GM12892 (cell line): ENCODE measurements at places on chromosomes 1 and 21.

DNA sequence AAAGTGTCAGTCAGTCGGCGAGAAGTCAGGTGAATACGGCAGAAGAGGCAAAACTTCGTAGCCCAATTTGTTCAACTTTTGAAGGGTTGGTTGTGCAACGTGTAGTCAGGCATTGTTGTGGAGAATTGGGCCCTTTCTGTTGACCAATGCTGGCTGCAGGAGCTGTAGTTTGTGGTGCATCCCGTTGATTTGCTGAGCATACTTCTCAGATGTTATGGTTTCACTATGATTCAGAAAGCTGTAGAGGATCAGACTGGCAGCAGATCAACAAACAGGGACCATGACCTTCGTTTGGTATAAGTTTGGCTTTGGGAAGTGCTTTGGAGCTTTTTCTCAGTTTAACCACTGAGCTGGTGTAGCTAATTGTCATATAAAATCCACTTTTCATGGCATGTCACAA lies 190.2 kb upstream of the ADAMTS5 start:
- no peak for DNase-seq

GRCh38 chr1:209527372-209527771 lies 56.1 kb upstream of the CAMK1G start:
- DNase-seq: no peak

- DNase-seq: no peak
Observed at GRCh38 chr1:6073480-6074053, 27.9 kb downstream of the KCNAB2 start.

DNA sequence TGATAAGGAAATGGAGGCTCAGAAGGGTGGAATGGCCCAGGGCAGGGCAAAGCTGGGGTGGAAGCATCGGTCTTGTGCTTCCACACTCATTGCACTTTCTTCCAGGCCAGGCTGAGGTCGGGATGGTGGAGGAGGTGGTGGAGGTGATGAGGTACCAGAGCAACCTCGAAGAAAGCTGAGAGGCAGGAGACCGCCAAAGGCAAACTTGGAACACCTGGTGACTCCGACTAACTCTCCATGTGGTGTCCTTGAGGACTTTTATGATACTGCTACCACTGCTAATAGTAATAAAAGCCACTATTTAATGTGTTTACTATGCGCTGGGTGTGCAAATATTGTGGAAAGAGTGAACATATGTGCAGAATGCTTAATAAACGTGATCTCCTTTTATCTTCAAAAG lies 16.9 kb upstream of the BTG2 start:
- DNase-seq: no peak

DNA sequence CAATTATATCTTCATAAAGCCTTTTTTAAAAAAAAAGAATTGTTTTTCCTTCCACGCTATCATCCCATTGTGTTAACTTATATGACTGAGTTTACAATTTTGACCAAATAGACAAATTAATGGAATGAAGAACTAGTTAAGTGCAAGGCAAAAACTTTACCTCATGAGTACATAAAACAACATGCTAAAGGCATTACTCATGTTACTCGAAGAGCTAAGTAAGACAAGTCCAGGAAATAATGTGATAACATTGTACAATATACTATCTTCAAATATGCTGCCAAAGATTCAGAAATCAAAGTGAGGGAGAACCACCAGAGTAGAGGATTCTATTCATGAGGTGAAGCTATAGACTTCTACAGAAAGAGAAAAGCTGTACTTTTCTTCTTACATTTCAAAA lies 24.2 kb upstream of the DYNLT5 start:
- DNase-seq: no peak

DNA sequence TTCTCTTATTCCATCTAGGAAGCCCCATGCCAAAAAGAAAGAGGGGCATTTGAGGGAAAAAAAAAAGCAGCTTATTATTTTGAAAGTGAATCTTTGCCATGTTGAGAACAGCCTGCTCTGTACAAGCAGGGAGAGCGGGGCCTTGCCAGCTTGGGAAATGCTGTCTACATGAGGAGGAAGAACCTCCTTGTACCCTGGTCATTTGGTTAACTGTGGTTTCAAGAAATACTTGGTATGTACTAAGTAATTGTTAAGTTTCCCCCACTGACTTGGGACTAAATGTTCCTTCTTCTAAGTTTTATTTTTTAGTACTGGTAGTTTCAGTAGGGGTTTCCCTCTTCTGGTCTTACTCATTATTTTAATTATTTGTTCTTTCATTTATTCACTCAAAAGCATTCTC lies 144.1 kb upstream of the HOOK1 start:
- no peak for DNase-seq

DNA sequence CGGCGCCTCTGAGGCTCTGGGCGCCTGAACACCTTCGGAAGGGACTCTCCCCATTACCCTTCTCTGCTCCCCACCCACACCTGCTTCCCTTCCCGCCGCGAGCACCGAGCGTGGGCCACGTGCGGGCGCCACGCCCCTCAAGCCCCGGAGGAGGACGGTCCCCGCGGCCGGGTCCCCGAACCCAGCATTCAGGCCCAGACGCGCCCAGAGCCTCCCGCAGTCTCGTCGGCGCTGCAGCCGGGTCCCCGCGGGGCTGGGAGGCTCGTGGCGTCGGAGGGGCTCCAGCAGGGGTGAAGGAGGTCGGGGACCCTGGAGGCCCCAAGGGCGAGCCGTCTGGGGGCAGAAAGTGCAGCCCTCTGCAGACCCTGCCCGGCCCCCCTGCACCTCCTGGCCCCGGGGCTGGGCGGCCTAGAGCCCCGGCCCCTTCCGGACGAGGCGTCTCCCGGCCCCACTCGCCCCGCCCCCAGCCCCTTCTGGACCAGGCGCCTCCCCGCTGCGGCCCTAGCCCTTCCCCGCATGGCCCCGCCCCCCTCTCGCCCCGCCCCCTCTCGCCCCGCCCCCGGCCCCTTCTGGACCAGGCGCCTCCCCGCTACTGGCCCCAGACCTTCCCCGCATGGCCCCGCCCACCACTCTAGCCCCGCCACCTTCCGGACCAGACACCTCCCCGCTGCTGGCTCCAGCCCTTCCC lies 378 bp upstream of the SMIM1 start:
- peak; percentile 100 for DNase-seq

DNA sequence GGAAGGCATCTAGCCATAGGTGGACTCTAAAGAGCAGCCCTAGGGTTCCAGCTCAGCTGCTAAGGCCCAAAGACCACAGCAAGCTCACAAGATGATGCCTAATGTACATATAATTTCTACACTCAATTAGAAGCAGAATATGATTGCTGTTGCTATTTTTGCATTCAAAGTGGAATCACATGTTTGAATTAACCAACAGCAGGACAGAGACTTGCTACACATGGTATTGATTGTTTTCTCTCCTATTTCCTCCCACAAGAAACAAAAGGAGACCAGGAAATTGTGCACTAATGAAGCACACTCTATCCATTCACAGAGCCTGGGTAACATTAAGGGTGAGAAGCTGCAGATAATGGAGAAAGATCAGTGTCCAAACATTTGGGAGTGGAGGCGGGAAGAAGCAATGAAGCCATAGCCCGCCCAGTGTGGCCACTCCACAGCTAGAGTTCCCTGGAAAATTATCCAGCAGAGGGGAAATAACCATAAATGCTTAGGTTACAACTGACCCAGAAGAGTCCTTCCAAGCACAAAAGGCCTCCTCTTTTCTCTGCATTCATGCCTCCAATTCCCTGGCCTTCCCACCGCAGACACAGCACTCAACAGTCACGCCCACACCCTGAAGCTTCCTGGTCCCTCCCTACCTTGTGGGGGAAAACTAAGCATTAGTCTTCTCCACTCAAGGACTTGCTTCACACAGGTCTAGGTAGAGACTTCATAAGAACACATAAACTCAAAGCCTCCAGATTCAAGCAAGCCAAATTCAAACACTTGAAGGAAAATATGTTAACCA lies 7.5 kb downstream of the CNN3 start:
- no peak for DNase-seq

GRCh38 chr1:16905110-16905867 lies 9.5 kb downstream of the RNU1-2 start:
- DNase-seq: peak; percentile 17

GRCh38 chr1:64755361-64755760 lies 10.5 kb downstream of the RAVER2 start:
- no peak for DNase-seq

DNA sequence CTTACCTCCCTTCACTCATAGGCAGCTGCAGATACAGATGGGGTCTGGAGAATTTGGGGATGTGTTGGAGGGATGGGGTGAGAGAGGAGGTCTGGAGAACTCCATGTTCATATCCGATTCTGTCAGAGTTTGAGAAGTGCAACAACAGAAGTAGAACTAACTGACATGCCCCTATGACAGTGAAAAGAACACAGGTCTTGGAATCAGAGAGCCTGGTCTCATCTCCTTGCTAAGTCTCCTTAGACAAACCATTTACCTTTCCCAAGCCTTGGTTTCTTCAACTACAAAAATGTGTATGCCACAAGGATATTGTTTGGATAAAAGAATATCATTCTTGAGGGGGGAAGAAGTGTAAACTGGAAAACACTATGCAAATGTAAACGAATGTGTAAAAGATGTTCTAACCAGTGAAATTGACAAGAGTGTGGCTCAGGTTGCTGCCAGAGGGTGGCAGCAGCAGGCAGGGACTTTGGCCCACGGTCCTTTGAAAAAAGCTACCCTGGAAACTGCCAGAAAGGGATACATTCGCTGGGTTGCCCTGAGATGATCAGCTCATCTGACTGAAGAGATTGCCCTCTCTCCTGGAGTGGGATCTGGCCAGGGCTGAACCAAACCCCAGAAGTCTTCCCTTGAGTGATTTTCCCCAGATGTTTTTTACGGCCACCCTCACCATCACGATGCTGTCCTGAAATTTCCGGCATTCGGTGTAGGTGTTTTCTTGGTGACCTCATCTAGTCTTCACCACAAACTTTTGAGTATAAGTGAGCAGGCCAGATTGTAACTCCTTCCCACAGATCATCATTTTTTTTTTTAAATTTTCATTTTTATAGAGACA lies 17.0 kb upstream of the CD2 start:
- peak; percentile 52 for DNase-seq

GRCh38 chr1:23581219-23581618 lies 21.9 kb upstream of the ID3 start:
- DNase-seq: no peak

- DNase-seq: no peak
Observed at GRCh38 chr1:190583862-190584261, 106.2 kb upstream of the BRINP3 start.

GRCh38 chr1:242828828-242829227 lies 304.3 kb upstream of the PLD5 start:
- no peak for DNase-seq

GRCh38 chr1:200252531-200252930 lies 157.3 kb downstream of the ZNF281 start:
- no peak for DNase-seq

DNA sequence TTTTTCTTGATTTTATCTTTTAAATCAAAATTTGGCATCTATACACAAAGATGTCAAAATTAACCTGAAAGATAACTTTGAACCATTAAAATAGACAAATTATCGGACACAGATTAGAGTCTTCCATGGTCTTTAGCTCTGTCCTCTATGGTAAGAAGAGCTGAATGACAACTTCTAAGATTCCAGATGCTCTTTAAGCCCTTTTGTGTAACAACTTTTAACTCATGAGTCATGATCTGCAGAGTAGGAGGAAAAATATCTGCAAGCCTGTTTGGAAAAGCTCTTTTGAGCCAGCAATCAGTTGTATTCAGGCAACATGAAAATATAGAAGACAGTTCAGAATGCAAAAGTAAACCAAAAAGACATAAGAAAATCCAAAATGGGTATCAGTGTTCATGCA lies 37.8 kb downstream of the TTC13 start:
- DNase-seq: no peak

- no peak for DNase-seq
Observed at GRCh38 chr1:150574260-150575071, 4.9 kb downstream of the MCL1 start.

DNA sequence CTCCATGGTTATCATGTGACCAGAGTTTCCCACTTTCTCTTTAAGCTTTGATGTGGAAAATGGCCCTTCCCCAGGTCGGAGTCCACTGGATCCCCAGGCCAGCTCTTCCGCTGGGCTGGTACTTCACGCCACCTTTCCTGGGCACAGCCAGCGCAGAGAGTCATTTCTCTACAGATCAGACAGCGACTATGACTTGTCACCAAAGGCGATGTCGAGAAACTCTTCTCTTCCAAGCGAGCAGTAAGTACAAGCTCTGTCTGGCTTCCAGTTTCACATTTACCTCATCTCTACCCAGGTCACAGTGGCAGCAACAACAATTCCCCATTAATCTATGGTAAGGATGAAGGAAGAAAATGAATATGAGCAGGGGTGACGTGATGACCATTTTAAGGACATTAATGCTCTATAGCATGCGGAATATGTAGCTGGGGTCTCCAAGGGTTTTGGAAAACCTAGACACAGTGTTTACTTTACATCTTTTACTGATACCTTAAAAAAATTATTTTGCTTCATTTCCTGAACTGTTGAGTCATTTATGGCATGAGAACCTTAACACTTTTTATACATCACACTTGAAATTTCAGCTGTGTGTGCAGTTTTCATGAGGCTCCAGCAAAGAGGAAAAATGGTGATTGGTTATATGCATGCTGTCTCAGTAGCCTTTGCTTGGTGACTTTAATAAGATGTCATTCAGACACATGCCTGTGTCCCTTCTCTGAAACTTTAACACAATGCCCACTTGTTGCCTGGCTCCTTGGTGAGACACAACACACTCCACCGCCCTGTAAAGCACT lies 286.3 kb upstream of the SGIP1 start:
- no peak for DNase-seq

DNA sequence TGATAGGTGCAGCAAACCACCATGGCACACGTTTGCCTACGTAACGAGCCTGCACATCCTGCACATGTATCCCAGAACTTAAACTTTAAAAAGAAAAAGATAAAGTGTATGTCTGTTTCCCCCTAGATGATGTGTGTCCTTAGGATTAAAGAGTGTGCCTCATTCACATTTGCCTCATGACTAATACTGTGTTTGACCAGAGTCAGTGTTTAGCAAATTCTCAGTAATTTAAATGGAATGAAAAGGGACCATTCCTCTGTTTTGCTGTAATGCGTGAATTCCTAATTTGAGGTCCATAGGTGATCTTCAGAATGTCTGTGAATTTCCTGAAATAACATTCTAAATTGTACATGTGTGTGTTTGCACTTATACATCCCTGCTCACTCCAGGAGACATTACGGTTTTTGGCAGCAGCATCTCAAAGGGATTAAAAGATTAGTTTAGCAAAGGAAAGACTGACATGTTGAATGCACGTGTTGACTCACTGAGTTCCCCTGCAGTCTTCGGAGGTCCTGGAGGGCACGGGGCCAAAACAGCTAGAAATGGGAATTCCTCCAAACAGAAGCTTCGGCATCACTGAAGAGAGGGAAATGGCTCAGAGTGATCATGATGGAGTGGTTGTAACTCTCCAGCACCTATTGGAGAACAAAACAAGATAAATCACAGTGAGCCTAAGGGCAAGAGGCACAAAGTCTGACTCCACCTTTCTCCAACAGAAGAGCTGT lies 19.1 kb upstream of the SLC35F3 start:
- DNase-seq: no peak

DNA sequence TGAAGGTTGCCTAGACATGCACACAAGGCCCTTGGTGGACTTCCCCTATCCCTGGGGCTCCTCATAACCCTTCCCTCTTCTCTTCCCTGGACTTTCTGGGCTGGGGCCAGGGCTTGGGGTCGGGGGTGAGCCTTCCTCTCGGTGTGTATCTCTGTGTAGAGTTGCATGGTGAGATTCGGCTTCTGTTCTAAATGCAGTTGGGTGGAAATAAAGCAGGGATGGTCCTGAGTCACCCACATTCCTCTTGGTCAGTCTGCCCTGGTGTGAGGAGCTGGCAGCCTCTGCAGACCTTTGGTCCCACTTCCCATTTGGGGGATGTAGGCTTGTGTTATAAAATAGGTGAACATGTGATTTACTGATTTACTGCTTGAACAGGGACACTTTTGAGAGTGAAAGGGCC lies 38.0 kb downstream of the ADARB1 start:
- DNase-seq: no peak
